AG04450 (cell line): ENCODE measurements at places on chromosomes 16 and 17.

- no peak for DNase-seq
Measured at GRCh38 chr16:66588981-66589713, 9.9 kb downstream of the CMTM2 start.

- DNase-seq: no peak
Measured at GRCh38 chr16:63289834-63290460, 1253.7 kb upstream of the CDH8 start.

DNA sequence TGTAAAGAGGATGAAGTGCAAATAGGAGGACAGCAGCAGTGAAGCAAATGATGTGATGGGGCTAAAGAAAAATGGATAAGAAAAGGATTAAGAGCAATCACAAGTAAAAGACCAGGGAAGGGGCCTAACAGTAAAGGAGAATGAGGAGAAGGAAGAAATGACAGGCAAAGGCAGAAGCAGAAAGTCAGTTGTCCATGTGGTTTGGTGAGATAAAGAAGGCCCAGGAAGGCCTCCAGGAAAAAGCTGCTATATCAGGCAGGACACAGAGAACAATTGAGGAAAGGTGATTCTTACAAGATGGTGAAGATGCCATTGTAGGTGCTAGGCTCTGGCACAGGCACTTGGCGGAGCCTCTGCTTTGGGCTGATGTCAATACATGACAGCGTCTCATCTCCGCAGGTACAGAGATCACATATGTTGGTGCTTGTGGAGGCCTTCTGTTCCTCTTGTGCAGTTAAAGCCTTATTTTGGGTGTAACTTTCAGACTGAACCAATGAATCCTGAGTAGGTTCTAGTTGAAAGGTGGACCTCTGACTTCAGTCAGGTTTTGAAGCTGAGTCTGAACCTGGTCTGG is 18.1 kb downstream of the RDM1 start:
- DNase-seq: no peak

- DNase-seq: no peak
Measured at GRCh38 chr16:72015124-72015523, 6.6 kb downstream of the DHODH start.

GRCh38 chr16:76524769-76525168 is 247.6 kb downstream of the CNTNAP4 start:
- DNase-seq: no peak
